Fibroblast of skin of abdomen (primary cell): ENCODE measurements at places on chromosomes 4 and X.

GRCh38 chr4:128130621-128131020, 69.5 kb downstream of the LARP1B start:
- no peak for DNase-seq

DNA sequence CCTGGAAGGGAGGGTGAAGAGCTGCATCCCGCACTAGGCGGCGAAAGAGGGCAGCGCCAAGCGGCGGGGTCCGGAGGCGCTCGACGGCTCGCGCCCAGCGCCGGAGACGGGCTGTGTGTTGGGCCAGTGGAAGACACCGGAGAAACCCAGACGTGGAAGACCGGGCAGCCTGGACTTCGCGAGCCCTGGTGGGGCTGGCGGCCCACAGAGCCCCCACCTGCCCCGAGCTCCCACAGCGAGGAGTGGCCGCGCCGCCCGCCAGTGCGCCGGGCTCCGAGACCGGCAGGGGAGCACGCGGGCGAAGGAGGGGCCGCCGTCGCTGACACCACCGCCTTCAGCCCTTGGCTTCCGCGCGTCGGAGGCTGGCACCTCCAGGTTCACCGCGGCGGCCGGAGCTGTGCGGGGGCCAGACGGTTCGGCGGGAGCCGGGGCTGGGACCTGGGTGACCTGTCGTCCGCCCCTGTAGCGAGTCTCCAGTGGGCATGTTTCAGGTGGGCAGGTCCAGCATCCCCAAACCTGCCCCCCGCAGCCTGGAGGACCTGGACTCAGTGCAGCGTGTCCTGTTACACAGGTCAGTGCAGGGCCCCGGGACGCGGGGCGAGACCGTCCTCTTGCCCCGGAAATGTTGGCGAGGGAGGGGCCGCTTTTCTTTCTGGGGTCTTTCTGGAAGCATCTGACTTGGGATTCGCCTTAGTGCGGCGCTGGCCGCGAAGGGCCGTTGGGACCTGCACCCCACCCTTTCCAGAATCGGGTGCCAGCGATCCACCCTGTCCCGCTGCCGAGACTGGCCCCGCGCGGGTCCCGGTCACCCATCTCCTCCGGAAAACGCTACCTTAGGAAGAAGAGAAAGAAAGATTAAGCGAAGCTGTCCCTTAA, 9.6 kb upstream of the INTU start:
- DNase-seq = peak; percentile 48

- no peak for DNase-seq
Measured at GRCh38 chrX:7841084-7841805, 1.7 kb upstream of the VCX start.

- no peak for DNase-seq
Measured at GRCh38 chrX:23844502-23845138, 61.6 kb downstream of the SAT1 start.

- no peak for DNase-seq
Measured at GRCh38 chr4:183610613-183611012, 48.4 kb downstream of the RWDD4 start.

- peak; percentile 56 for DNase-seq
Measured at GRCh38 chr4:72318421-72319170, 250.4 kb downstream of the ADAMTS3 start.

DNA sequence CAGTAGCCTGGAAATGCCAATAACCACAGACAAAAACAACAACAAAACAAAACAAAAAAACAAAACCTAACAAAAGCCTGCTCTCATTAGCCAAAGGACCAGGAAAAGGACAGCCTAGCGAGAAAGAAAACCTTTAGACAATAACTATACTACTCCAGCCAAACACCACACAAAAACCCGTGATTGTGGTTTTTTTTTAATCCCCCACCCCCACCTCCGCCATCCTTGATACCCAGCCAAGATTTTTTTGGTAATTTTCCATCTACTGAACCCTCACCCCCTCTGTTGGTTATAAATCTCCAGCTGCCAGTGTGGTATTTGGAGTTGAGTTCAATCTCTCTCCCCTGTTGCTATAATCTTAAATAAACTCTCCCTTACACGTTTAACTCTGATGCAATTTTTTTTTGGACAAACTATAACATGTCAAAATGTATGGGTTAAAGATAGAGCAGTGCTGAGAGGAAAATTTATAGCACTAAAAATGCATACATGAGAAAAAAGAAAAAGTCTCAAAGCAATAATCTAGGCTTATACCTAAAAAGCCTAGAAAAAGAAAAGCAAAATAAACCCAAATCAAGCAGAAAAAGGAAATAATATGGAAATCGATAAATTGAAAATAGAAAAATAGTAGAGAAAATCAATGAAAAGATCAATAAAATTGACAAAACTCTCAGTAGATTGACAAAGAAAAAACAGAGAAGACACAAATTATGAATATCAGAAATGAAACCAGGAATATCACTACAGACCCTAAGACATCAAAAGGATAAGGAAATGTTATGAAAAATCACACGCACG, 83.7 kb downstream of the NAT8L start:
- peak; percentile 37 for DNase-seq

DNA sequence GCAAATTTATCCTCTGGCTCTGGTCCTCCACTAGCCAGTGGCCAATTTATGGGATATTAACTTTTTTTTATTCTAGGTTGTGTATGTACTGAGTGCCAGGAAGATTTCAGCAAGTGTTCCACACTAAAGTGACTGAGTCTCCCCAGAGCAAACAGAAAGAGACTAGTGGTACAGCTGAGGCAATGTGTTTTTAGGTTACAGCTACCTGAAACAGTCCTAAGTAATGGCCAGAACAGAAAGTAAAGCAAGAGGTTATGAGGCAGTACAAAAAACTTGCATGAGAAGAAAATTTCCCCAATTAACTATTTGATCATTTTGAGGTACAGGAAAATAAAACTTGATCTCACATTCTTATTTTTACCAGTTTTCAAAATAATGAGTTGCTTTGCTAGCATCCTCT, 31.2 kb downstream of the PRDM8 start:
- no peak for DNase-seq

DNA sequence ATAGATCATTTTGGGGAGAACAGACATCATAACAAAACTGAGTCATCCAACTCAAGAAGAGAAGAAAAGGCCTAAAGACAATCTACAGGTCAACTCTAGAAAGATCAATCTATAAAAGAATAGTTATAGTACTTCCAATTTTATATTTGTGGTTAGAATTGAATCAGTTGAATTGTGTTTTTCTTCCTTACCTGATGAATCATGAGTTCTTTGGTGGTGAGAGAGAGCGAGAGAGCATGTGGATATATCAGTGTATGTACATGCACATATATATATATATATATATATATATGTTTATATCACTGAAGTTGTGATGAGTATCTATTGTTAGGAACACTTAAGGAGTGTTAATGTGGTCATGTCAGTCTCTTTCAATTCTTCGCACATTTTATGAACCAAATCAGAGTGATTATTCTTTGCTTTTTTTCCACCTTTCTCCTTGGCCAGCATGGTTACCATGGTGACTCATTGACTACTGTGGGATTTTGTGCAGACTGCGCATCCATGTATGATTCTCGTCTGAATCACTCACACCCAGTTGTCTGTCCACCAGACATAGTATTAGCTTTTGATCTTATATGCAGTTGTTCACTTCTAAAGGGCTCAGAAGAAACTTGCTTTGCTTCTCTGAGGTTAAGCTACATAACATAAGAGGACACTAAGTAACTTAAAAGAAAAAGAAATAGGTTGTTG, 90.4 kb upstream of the RAB40AL start:
- peak; percentile 62 for DNase-seq

DNA sequence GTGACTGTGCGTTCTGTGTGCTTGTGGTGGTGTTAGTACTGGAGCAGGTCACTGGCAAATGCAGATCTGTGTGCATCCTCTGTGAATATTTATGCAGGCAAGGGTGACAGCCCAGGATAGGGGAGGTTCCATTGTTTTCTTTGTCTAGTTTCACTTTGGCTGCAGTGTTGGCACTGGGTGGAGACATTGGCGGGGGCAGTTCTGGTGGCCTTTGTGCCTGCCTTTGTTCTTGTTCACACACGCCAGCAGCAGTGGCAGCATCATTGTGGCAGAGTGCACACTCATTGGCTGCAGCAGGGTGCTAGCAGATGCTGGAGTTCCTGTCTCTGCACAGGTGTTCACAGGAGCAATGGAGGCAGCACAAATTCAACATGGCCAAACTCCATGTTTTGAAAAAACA, 495.3 kb downstream of the UBE2NL start:
- no peak for DNase-seq

GRCh38 chrX:18883234-18883960, 100.5 kb downstream of the PHKA2 start:
- no peak for DNase-seq

- DNase-seq = peak; percentile 35
Measured at GRCh38 chr4:90127223-90127705, at the start of gene CCSER1. CCSER1 (plus strand) TSS chr4:90127394.

DNA sequence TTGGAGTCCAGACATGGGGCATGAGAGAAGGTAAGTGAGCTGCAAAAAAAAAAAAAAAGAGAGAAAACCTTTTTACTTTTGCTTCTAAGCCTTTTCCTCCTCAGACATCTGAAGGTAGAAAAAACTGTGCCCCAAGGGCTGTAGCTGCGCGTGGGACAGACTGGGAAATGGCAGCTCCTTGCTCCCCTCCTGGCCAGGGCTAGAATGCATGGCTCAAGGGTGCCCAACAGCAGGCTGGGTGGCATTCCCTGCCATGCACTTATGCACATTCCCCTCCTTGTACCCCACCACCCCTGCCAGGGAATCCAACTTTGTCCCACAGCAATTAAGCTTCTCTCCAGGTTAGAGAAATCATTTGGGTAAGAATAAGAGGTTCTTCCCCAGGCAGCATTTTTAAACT, 421.2 kb downstream of the TRAM1L1 start:
- no peak for DNase-seq

DNA sequence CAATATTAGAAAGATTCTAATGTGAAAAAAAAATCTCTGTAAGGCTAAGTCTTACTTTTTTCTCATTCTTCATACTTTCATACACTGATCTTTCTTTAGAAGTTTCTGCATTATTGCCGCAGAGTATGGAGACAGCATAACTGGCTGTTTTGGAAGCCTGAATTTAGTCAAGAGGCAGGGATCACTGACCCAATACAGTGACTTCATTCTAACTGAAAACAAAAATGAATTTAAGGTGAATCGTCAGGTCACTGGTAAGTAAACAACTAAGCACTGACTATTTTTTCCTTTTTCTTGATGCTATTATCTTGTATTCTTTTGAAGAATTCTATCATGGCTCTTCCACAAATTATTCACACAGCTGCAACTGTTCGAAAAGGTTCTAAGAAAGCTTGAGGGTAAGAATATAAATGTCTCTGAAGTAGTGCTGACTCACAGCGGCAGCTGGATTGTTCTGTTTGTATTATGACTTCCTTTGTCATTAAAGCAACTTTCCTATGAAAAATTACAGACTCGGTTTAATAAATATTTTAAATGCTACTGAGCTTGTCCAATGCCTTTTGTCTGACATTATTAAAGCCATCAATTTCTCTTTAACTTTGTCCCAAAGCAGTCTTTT, 609.3 kb downstream of the FSTL5 start:
- peak; percentile 68 for DNase-seq

DNA sequence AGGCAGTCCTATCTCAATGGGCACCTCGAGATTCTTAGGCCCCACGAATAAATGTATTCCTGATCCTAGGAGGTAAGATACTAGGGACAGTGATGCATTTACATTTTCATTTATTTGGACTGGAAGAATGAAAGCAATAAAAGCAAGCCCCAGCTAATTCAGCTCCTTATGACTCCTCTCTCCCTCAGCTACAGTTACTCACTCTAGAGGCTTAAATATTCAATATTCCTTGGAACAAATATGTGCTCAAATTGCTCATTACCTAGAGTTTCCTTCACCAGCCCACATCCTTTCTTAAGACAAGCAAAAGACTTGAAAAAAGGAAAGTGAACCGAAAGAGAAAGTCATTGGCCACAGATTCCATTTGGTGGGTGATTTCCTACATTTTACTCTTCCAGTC, 13.9 kb downstream of the PAGE2 start:
- DNase-seq = no peak

DNA sequence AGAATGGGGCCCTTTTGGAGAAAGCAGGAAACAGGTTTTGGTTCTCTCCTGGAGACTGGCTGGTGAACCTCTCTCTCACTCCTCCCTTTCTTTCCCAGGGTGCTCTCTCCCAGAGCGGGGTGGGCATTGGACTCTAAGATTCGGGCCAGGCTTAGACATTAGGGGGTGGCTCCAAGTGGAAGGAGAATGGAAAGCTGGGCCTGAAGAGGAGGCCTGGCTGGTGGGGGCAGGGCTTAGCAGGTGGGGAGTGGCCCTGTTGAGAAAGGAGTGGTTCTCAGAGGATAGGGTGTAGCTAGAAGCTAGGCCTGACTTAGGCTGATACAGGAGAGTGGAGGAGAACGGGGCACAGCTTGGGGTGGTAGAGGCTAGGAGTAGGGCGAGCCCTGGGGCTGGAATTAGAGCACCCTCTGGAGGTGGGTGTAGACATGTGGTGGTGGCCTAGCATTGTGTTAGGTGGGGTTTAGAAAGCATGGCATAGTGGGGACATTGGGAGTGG, 5.7 kb downstream of the PLP2 start:
- DNase-seq = no peak

DNA sequence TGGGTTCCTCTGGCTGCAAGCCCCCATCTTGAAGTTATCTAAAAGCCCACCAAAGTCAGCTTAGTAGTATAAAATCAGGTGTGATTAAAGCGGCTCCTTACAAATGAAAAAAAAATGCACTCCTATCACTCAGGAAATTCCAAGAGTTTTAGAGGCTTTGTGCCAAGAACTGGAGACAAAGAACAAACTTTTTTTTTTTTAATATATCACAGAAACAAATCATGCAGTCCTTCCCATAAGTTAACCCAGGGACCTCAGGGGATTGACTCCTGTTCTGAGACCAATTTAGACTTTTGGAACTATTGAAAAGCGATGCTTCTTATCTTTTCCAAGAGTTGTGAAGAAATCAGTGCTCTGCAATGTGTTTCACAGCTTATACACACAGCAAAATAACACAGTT, 53.6 kb downstream of the HHIP start:
- peak; percentile 48 for DNase-seq

GRCh38 chr4:130563185-130563888, 1467.4 kb downstream of the C4orf33 start:
- peak; percentile 75 for DNase-seq

DNA sequence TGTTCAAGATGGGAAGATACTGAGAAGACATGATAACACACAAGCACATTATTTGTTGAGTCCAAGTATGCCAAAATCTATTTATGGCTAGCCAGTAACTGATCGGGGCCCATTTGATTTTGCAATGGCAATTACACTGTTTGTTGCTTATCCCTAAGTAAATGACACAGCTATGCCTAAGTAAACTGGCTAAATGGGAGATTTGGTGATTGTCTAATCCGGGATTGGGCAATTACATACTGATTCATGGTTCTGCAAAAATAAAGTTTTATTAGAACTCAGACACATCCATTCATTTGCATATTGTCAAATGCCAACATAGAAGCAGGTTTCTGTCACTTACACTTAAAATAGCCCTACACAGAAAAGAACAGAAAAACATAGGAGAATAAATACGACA, 140.2 kb upstream of the TBL1X start:
- DNase-seq = no peak

- no peak for DNase-seq
Measured at GRCh38 chr4:185224597-185224996, 15.2 kb downstream of the SNX25 start.

- DNase-seq = peak; percentile 24
Measured at GRCh38 chr4:6840062-6840976, 57.8 kb downstream of the KIAA0232 start.

GRCh38 chr4:76898385-76898692, 395 bp upstream of the SOWAHB start:
- no peak for DNase-seq
